A549 treated with RU486 at 1 μM for 4 hours (cell line): ENCODE measurements at places on chromosomes 1 and 21. TPM values are rescaled to one million over a fixed set of nuclear protein-coding genes. Genes with fewer than 3 reads are reported as not detected.

Gene IFI44
- 0.25 to 1.1 TPM (median 0.69 TPM) in 5 replicates for total RNA-seq

Gene PGBD5
- 0.49 to 1.0 TPM (median 0.80 TPM) in 5 replicates for total RNA-seq

Gene ANKRD34A
- total RNA-seq, result 0.07 to 0.28 TPM (median 0.23 TPM) in 5 replicates

Gene FCRL2
- total RNA-seq, result not detected in 5 replicates

Gene TFAP2E
- 0.19 to 1.1 TPM (median 0.44 TPM) in 5 replicates for total RNA-seq
